Activated naive CD8-positive, alpha-beta T cell treated with anti-CD3 and anti-CD28 coated beads, Interleukin-2, amount 50 U/mL, for 16 hours (primary cell): ENCODE measurements at places on chromosomes 11 and 22.
A peak's percentile ranks its signal among the peaks of the same experiment; 100 is the strongest.

DNA sequence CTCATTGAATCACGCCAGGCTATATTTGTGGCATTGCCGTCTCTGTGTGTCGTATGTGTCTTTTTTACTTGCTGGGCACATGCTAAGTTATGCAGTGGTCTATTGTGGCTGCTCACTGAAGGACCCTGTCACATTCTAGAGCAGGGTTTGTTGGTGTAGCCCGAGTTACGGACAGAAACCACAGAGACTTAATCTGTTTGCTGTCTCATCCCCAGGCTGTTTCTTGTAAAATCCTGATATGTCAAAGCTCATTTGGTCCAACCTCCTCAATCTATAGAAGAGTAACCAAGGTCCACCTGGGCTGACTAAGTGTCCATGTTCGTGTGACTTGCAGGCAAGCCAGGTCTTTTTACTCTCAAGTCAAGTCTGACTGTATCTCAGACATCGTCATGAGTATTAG lies 5.0 kb downstream of the DPF2 start:
- DNase-seq = no peak

DNA sequence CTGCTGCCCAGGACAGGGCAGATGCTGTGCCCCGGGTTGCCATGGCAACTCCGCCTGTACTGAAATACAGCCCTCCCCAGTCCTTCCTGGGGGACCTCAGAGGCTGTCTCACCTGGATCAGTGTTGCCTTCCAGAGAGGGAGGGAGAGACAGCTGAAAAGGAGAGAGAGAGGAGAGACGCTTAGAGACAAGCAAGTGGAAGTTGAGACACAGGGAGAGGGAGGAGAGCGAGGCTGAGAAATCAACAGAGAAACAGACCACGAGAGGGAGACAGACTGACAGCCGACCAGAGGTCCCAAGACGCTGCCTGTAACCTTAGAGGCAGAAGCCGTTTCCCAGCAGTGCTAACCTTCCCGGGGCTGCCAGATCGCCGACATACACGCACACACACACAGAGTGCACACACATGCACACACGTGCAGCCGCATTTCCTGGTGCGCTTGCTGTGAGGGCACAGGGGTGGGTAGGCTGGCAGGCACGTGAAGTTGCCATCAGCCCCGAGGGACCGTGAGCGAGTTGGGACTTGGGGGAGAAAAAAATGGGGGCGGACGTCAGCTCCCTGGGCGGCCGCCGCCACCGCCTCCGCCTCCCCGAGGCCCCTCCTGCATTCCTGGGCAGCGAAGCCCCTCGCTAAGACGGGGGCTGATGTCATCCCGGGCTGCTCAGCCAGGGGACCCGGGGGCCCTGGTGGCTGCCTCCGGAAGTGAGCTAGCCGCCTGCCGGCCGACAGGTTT lies 88.6 kb upstream of the CRYBB3 start:
- peak; percentile 14 for DNase-seq

GRCh38 chr11:129346916-129347315 lies 28.7 kb upstream of the BARX2 start:
- DNase-seq = no peak

- no peak for DNase-seq
These were observed 4.5 kb downstream of the IFITM5 start for GRCh38 chr11:294780-295179.

- no peak for DNase-seq
These were observed 24.1 kb upstream of the KRTAP5-7 start for GRCh38 chr11:71502871-71503435.

DNA sequence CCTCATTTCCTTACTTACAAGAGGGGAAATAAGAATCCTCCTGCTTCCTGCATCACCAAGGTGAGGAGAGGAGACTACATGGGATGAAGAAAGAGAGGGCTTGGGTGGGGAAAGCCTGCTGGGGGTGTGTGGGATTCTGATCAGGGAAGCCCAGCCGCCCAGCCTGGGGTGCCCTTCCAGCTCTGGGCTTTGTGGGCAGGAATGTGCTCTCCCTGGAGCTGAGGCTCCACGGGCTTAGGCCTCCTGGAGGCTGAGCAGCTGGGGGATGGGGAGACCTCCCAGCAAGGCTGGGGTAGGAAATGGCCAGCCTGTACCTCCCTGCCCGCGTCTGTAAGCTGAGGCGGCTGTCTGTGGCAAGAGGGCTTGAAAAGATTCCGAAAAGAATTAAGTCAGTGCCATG lies 206.1 kb downstream of the GRIK4 start:
- no peak for DNase-seq

- DNase-seq = no peak
These were observed 5.2 kb downstream of the KCNJ4 start for GRCh38 chr22:38449776-38450175.

- DNase-seq = no peak
These were observed 2.2 kb upstream of the SIGIRR start for GRCh38 chr11:416757-417621.

GRCh38 chr11:104061853-104062521 lies 25.5 kb downstream of the DDI1 start:
- no peak for DNase-seq

- DNase-seq = no peak
These were observed 319.2 kb upstream of the CNTN5 start for GRCh38 chr11:98701541-98701940.

DNA sequence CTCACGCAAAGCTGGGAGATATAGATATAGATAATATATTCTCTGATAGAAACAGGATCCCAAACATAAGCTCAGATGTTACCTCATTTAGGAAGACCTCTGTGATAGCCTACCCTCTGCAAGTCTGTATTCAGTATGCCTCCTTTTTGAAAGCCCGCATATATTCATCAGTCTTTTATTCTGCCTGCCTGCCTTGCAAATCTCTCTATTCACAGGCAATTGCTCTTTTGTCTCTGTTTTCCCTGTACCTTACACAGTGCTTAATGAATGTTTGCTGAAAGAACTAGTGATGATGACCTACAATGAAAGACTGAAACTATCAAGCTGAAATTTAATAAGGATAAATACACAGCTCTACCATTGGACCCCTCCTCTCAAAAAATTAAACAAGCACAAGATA lies 18.4 kb downstream of the DEUP1 start:
- no peak for DNase-seq

- DNase-seq = no peak
These were observed 501.3 kb upstream of the TENM4 start for GRCh38 chr11:79942090-79942489.

- DNase-seq = no peak
These were observed 40.1 kb upstream of the LYVE1 start for GRCh38 chr11:10608584-10608983.

DNA sequence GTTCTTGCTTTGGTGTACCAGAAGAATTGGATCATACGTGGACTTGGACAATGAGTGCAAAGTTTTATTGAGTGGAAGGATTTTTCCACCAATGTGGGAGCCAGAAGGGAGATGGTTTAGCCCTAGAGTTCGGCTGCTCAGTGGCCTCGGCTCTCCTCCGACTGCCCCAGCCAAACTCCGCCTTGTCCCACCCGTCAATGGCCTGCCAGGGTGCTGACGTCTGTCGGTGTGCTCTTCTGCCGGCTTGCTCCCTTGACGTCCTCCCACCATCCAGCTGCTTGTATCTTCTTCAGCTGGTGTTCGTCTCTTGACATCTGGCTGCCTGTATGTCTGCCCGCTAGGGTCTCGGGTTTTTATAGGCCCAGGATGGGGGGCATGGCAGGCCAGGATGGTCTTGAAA lies 154.8 kb downstream of the APOL5 start:
- no peak for DNase-seq

DNA sequence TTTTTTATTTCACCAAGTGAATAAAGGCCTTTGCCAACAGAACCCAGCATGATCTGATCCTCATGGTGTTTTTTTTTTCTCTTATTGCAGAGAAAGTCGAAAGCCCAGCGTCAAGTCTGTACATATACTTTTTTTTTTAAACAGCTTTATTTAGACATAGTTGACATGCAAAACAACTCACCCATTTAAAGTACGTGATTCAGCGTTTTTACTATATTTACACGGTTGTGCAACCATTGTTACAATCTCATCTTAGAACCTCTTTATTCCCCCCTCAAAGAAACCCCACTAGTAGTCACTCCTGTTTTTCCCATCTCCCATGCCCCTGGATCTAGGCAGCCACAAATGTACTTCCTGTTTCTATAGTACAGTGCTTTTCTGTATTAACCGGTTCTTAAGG lies 20.6 kb upstream of the AP1B1 start:
- DNase-seq = no peak

DNA sequence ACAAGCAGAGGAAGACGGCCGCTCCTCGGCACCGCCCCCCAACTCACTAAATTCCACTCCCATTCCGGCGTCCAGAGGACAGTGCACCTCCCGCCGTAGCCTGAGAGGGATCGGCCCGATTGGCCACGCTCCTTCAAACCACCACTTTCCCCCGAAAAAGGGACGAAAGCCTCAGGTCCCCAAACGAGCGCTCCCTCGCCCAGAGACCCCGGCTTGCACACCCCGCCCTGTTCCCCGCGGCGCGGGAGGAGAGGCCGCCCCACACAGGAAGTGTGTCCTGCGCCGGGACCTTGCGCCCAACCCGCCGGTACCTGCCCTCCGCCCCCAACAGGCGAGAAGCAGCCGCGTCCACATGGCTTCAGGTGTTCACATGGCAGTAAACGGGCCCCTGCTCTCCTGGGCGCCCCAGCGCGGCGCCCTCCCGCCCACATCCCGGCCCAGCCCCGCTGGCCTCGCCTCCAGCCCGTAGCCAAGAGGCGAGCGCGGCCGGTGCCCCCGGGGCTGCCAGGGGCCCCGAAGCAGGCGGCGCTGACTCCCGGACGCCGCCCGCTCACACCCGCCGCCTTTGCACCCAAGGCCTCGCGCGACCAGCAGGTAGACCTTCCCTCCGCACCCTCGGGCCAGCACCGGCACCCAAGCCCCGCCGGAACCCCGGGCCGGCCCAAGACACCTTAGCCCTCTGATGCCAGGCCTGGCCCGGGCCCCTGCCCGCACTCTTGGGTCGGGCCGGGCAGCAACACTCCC lies 849 bp downstream of the TCF20 start:
- peak; percentile 49 for DNase-seq

- DNase-seq = no peak
These were observed 34.8 kb upstream of the PSMA1 start for GRCh38 chr11:14554959-14555358.

- DNase-seq = no peak
These were observed 19.5 kb downstream of the LHFPL7 start for GRCh38 chr22:24926849-24927579.

GRCh38 chr11:102780491-102780918 lies at the start of gene MMP10:
Gene MMP10 (minus strand): TSS chr11:102780628. CDS start chr11:102780591, 37 bp downstream.
- DNase-seq = no peak

- no peak for DNase-seq
These were observed 43.8 kb upstream of the IGLL5 start for GRCh38 chr22:22843848-22844247.

- no peak for DNase-seq
These were observed 1.5 kb upstream of the SLC6A5 start for GRCh38 chr11:20597680-20598484.

GRCh38 chr11:13415201-13415600 lies 47.8 kb downstream of the BTBD10 start:
- no peak for DNase-seq

DNA sequence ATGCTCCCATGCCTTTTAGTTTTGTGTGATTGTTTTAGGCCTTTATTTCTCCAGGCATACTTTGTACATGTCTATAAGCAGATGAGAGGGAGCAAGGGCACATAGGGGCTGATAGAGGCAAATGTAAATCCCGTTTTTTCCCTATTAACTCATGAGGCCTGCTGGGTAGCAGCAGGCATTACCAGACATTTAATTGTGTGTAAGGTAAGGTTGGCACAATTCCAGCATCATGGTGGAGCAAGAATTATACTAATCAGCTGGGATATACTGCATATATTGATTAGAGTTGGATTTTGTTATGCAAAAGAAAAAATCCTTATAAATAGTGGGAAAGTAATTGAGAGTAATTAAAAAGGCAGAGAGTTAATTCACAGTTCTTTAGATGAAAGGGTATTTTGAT lies 12.2 kb downstream of the FAT3 start:
- DNase-seq = no peak

- DNase-seq = no peak
These were observed 18.6 kb upstream of the NTM start for GRCh38 chr11:131351848-131352247.
